CD4-positive, alpha-beta T cell treated with Interleukin-17A for 1 hour (primary cell): ENCODE measurements at places on chromosomes 11 and 22.

DNA sequence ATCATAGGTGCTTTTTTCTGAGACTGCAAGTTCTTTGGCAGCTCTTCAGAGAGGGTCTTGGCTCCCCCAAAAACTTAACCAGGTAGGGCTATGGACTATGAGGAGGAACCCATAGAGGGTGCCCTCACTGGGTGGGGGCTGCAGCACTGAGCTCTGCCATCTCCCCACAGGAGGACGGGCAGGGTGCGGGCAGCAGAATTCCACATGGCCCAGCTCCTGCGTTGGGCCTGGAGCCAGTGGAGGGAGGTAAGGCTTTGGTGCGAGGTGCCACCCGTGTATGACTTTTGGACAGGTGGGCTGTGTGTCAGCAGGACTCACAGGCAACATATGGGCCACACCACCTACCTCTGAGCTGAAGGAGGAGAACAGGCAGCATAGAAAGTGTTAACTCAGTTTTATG lies 58.4 kb downstream of the PISD start:
- no peak for DNase-seq

GRCh38 chr11:64223001-64223651 lies 2.9 kb downstream of the TRPT1 start:
- no peak for DNase-seq

- no peak for DNase-seq
These were observed 193.1 kb upstream of the PITPNB start for GRCh38 chr22:28112190-28112544.

- DNase-seq, result no peak
These were observed 10.2 kb downstream of the LRRC74B start for GRCh38 chr22:21055880-21056319.

DNA sequence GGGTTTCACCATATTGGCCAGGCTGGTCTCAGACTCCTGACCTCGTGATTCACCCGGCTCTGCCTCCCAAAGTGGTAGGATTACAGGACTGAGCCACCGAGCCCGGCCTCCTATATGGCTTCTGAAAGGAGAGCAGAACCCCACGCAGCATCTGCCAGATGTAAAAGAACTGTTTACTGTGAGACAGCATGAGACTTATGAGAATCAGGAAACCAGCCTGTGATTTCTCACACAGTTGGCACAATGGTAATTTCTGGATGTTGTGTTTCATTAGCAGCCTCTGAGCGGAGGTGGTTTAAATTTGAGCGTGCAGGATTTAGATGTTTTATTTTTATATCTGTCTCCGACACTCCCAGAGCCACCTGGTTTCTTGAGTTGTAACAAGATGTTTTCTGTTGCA lies 33.8 kb downstream of the CEP164 start:
- no peak for DNase-seq

DNA sequence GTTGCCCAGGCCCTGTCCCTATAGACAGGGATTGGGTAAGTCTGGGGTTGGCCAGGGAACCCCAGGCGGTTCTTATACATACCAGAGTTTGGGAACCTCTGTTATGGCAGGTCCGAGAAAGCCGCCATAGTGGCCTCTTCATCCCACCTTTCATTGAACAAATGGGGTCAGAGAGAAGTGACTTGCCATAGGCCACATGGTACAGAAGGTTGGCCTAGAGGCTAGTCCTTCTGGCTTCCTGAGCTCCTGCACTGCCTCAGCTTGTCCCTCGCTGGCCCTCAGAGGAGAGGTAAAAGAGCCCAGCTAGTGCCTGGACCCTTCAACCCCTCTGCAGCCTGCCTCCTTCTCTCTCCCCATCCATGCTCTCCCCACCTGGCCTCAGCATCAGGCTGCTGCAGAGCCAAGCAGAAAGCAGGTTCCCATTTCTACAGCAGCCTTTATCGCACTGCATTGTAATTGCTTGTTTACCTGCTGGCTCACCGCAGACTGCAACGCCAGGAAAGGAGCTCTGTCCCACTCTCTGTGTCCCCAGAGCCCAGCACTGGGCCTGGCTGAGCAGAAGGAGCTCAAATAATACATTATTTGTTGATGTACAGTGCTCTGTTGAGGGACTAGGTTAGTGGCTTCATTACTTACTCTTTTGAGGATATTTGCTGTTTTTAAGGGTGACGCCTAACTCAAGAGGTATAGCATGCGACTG lies 103.6 kb downstream of the TRIM29 start:
- no peak for DNase-seq

DNA sequence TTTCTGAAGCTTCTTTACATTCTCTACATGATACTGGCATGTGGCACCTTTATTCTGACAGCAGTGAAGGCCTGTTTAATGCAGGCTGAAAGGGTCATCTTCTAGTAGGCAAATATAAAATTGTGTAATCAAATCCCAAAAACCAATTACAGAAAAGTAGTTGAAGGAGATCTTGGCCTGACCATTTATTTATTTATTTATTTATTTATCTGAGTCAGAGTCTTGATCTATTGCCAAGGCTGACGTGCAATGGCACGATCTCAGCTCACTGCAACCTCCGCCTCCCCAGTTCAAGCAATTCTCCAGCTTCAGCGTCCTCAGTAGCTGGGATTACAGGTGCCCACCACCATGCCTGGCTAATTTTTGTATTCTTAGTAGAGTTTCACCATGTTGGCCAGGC lies 22.7 kb upstream of the CECR2 start:
- no peak for DNase-seq

GRCh38 chr22:22395245-22395644 lies 113.3 kb downstream of the ZNF280B start:
- DNase-seq, result no peak

DNA sequence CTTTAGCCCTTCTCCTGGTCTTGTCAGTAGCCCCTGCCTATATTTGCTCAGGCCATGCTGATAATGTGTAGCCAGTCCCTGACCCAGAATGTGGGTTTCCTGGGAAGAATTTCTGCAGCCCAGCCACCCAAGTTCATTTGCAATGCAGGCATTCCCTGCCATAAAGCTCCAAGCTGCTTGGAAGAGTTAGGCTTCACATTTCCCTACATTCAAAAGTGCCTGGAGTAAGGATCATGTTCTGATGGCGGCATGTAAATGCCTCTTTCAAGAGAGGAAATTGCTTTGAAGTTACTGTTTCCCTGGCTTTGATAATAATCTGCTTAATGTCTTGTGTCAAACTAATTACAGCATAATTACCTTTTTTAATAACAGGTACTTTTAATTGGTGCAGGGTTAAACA lies 266.1 kb downstream of the MIAT start:
- DNase-seq, result no peak

GRCh38 chr11:92845390-92845789 lies 124.1 kb upstream of the MTNR1B start:
- DNase-seq, result no peak

GRCh38 chr11:66022401-66023185 lies 3.7 kb downstream of the CATSPER1 start:
- DNase-seq, result peak; percentile 75

DNA sequence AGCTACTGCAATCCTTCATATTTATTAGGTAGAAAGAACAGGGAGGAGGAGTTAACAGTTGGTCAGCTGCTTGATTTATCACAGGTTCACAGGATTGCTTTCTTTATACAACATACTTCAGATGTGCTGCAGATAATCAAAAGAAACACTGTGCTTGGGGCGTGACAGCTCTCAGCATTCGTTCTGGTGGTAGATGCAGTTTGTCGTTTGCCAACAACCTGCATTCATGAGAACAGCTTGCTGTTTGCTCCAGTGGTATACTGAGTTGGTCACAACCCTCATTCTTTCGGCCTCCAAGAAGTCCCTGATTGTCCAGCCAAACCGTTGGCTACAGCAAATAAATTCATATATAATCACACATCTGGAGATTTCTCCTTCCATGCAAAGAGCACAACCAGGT lies 120.5 kb downstream of the ZNF280B start:
- no peak for DNase-seq

DNA sequence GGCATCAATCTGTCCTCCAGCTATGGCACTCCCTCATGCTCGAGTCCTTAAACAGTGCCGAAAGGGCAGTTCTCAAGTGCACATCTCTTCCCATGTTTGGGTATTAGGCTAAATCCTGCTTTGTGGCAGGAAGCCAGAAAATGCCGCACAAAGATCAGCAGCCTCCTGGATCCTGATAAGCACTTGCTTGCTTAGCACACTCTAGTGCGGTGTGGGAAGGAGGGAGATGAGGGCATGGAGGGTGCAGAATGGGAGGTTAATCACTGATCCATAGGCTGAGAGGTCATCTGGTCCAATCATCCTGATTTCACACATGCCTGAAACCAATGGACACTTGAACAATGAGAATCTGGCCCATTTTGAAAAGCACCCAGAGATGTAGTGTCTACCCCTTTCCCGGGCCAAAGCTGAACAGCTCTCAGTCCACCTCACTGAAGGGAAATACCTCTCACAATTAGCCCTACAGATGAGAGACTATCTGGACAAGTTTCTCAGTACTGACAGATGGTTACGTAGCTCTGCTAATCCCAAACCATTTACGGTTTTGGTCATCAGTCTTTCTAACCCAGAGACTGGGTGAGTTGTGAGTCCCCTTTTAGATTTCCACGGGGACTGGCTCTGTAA lies 29.8 kb upstream of the CHRM4 start:
- no peak for DNase-seq
